NCI-H2171 (cell line): ENCODE measurements at places on chromosomes 2 and 18.

DNA sequence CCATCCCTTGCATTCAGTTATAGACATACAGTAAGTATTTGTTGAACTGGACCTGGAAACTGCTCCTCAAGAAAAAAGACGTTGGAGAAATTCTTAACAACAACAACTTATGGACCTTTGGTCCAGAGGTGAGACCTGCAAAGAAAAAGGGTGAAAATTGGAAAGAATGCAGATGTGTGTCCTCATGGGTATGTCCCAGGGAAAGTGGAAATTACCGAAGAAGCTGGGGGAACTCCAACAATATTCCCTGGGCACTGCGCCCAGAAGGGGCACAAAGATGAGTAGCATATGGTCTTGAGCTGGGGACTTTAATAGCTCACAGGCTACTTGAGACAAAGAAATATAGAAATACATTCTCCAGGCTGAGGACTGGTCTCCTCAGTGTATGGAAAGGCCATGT is 35.5 kb upstream of the YWHAQ start:
- DNase-seq = no peak

- no peak for DNase-seq
These were observed 165.2 kb upstream of the BCL2L11 start for GRCh38 chr2:110955556-110955955.

DNA sequence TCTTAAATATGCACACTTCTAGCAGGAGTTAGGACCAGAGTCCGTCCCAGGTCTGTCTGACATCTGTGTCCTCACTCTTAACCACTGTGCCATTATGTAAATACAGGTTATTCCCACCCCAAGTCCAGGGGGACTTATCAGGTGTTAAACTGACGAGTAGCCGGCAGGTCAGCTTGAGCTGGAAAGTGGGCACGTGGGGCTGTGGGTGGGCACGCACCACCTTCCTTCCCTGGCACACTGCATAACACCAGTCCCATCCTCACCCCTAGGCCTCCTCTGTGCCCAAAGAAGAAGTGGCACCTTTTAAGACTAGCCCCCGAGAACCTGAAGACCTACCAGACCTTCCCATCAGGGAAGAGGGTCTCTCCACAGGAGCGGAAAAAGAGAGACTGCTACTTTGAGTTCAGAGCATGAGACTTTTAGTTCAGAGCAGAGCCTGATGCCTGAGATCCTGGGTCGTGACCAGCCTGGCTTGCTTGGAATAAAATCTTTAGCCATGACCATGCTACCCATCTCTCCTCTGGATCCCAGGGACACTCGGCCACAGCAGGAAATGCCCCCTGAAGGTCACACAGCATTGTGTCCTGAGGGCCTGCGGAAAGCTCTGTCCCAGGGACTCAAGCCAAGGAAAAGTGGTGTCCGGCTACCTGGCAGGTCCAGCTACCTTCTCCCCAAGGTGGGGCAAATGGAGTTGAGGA is 62.0 kb downstream of the CIB4 start:
- DNase-seq = no peak

GRCh38 chr2:28276076-28276618 is 116.5 kb upstream of the FOSL2 start:
- no peak for DNase-seq

- no peak for DNase-seq
These were observed 3.1 kb downstream of the DSC3 start for GRCh38 chr18:31039426-31039825.

- no peak for DNase-seq
These were observed 17.3 kb upstream of the MARCHF4 start for GRCh38 chr2:216389570-216389969.

DNA sequence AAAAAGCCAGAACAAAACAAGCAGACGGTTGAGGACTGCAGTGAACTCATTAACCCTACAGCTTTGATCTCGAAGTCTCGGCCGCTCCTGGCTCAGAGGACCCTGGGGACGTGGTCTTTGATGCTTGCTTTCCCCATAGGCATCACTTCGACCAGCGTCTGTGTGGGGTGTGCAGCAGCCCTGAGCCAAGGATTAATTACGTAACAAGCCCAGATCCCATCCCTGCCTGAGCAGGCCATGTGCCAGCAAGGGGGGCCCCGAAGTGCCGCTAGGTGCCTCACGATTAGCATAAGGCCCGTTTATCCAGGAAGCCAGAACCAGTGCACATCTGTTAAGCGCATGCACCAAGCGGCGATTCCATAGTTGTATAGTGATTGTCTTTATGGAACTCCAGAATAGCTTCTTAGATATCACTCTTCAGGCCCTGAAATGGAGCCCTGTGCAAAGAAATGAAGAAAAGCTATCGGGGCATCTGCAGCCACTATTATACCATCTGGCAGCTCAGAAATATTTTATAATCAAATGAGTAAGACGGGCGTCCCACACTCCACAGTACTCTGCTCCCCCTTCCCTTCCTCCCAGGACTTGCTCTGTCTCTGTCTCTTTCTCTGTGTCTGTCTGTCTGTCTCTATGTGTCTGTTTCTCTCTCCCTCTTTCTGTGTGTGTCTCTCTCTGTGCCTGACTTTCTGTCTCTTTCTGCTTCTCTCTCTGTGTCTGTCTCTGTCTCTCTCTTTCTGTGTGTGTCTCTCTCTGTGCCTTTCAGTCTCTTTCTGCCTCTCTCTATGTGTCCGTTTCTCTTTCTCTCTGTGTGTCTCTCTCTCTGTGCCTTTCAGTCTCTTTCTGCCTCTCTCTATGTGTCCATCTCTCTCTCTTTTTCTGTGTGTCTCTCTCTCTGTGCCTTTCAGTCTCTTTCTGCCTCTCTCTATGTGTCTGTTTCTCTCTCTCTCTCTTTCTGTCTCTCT is 41.7 kb downstream of the HPCAL1 start:
- peak; percentile 93 for DNase-seq

DNA sequence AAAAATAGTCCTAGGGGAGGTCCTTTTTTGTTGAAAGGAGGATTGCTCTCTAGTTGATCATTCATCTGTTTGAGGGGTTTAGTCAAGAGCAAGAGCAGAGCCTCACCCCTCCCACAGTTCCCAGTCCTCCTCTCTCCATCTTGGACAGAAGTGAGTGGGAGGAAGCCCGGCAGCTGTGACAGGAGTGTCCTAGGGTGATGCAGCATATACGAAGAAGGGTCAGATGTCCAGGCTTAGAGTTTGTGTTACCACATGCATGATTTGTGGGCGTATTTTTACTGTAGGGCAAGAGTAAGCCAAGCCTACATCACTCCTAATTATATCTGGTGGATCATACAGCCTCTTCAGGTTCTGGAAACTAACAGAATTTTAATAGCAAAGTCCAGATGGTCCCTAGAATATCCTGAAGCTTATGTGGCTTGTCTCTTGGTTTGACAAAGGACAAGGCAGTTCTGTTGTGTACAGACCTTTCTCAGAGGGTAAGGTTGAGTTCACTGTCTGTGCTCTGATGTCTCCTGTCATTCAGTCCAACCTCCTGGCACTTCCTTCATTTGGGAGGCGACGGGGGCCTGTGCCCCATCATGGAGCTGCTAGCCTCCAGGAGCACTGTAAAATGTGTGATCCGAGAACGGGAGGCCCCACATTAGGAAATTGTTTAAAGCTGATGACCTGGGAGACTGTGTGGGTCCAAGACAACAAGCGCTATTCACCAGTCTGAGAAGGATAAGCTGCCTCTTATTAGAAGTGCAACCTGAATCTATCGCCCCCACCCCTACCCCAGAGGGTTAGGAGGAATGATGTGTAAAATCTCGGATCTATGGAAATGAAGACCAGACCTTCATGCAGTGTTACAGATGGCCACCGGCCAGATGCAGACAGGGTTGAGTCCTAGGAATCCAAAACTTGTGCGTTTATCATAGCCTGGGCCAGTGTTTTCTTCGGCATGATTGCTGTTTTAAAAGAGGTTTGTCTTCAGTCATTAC is 6.9 kb downstream of the CEP68 start:
- no peak for DNase-seq

DNA sequence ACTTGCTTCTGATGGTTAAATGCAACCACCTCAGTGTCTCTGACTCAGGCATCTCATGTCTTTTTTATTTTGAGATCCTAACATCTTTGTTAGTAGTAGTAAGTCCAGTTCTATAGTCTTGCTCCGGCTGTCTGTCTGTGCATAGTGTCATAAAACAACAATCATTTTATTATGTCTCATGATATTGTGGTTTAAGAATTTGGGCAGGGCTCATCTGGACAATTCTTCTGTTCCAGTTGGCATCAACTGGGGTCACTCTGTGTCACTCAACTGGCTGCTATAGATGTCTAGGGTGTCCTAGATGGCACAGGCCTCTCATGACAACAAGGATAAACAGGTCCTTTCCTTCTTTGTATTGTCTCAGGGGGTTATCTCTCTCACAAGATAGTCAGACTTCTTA is 299.6 kb upstream of the ZNF521 start:
- DNase-seq = no peak
